AG10803 (cell line): ENCODE measurements at places on chromosomes 12 and 14.
A peak's percentile ranks its signal among the peaks of the same experiment; 100 is the strongest.

- no peak for DNase-seq
Observed at GRCh38 chr12:50106907-50107306, 3.1 kb downstream of the GPD1 start.

- DNase-seq = peak; percentile 30
Observed at GRCh38 chr14:67263499-67264149, 22.4 kb downstream of the PALS1 start.

DNA sequence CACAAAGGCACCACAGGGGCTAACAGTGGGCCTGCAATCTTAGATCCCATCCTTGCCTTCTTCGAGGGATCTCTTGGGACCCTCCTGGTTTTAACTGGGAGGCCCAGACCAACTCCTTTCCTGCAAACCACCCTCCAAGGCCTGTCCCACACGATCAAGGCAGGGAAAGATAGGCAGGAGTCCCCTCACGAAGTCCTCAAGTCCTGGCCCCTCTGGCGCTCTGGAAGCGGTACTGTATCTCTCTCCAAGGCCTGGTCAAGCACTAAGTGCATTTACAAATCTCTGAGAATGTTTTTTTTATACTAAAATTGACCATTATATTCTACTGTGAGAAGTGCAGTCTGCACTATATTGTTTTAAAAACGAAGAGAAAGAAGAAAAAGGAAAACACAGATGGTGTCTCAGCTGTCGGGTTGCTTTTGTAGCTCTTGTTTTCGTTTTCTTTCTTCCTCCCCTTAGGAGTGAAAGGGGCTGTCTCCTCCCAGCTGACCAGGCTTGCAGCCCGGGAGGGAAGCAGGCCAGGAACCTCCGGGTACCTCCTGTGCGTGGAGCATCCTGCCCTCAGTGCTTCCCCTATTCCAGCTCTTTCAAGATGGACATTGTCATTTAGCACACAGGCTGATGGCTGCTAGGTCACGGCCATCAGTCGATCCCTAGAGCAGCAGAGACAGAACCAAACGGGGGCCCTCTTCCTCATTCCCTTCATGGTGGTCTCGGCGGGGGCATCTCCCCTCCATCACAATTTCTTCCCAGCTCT lies 56.7 kb downstream of the FAM222A start:
- no peak for DNase-seq

GRCh38 chr14:25431211-25432076 lies 381.5 kb upstream of the STXBP6 start:
- DNase-seq = no peak

GRCh38 chr12:52097045-52097666 lies 17.7 kb downstream of the SMIM41 start:
- DNase-seq = no peak

GRCh38 chr12:26271889-26272492 lies 76.6 kb downstream of the SSPN start:
- DNase-seq = peak; percentile 79

DNA sequence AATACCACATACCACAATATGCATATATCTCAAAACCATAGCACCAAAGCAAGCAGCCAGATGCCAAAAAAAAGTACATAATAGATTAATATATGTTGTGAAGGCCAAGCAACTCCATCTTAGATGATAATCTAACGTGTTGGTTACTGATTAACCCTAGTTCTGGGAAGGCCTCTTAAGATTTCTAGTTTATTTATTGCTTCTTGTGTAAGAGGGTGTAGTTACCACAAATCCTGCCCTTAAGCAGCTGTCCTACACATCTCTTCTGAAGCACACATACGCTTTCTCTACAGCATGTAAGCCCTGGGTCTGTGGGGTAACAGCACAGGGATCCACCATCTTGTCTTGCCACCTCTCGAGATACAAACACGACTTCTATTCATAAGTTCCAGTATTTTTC lies 236.8 kb upstream of the AVPR1A start:
- DNase-seq = no peak

DNA sequence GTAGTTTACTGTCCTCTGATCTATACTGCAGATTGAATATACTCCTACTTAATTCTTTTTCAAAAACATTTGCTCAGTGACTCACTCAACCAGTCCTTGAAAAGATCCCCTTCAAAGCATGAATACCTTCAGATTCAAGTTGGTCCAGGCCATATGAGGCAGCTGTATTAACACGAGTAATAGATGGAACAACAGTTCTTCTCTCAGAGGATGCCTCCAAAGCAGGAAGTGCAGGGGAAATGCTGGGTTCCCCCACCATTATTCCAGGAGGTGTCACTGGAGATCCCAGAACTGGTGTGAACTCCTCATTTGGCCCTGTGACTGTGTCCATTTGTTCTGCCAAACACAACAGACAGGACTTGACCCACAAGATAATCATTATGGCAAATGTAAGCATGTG lies 20.6 kb downstream of the ARMH4 start:
- DNase-seq = peak; percentile 17

DNA sequence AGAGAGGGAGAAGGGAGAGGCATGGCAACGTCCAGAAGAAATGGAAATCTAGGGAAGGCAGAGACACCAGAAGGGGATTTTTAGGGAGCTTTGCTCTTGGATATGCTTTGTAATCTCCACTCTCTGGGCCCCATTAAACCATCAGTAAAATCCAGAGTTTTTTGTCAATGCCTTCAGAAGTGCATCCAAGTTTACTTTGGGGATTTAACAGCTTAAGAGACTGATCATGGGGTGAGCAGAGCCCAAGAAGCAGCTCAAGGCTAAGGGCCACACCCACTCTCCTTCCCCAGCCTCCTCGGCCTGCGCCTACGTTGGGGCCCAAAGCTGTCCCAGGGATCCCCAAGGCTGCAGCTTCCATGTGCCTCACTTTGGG lies 37.4 kb upstream of the WSCD2 start:
- no peak for DNase-seq

- DNase-seq = no peak
Observed at GRCh38 chr14:70981000-70981952, 74.0 kb downstream of the PCNX1 start.

- DNase-seq = no peak
Observed at GRCh38 chr12:107990325-107990724, 138.8 kb upstream of the WSCD2 start.

- DNase-seq = no peak
Observed at GRCh38 chr14:61668282-61668681, 27.0 kb upstream of the HIF1A start.

- peak; percentile 51 for DNase-seq
Observed at GRCh38 chr14:79369359-79370332, 841.7 kb downstream of the DIO2 start.

DNA sequence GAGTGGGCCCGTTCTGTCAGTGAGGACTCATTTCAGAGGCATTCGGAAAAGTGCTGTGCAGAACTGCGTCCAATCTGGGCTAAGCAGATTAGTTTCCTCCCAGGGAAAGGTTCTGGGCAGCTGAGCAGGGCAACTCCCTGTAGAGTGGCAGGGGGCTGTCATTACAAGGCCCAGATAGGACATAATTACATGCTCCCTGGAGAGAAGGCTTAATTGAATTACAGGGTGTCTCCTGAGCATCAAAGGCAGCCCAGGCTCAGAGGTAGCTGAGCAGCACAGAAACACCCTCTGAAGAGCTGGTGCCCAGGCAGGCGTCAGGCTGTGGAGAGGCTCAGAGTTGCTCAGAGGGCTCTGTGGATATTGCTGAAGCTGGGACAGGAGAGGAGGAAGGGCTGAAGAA lies 36.0 kb downstream of the SLC8A3 start:
- no peak for DNase-seq

- no peak for DNase-seq
Observed at GRCh38 chr12:48773686-48774085, 15.2 kb downstream of the ADCY6 start.

DNA sequence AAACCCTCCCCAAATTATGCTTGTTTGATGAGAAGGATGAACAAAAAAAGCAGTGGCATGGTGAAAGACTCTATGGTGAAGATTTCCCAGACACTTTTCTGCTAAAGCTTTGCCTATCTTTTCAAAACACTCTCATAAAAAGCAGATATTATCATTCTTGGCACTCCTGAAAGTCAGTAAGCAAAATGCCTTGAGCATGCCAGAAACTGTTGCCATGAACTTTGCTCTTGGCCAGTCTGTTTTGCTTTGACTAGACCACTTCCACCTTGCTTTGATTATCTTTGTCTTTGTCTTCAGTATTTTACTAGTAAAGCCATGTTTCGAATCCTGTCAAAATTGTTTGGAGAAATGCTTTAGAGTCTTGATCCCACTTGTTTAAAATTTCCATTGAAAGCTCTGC lies 110.4 kb downstream of the CNTN1 start:
- no peak for DNase-seq

DNA sequence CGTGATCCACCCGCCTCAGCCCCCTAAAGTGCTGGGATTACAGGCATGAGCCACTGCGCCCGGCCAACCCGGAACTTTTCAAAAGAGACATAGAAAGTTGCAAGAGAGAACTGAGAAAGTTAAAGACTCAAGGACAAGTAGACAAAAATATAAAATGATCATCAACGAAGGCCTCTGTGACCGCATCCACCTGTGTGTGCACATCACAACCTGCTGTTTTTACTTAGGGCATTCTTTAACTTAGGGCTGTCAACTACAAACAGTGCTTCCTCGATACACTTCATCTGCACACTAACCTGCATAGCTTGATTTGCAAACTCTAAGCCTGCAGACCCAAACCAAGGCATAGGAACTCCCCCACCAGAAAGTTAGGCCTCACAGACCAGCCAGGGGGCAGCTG lies 14.8 kb downstream of the P2RX2 start:
- DNase-seq = no peak

DNA sequence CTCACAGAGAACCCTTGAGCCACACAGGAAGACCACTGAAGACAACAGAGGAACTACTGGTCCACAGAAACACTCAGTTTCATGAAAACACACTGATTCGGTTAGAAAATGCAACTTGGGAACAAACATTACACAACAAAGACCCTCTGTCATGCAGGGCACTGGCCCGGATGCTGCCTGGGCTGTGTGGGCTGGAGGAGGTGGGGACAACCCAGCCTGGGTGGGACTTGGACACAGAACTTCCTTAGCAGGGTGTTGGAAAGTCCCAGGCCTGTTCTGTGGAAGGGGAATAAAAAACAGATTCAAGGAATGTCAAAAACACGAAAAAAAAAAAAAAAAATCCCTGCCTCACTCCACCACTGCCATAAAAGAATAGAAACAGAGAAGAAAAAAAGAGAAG lies 181.0 kb downstream of the MON2 start:
- peak; percentile 46 for DNase-seq

DNA sequence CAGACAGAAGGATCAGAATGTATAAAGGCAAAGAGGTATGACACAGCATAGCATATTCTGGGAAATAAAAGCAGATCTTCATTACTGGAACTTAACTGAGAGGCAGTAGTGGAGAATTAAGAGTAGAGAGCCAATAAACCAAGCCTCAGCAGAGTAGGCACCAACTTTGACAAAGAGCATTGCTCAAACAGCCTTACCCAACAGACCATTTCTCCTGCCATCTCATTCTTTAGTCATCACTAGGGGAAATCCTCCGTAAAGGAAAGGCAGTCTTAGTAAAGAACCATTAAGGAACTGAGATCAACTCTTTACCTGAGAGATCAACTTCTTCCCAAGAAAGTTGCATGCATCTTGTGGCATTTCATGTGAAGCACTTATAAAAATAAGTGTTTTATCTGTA lies 36.6 kb downstream of the SENP1 start:
- DNase-seq = peak; percentile 2

DNA sequence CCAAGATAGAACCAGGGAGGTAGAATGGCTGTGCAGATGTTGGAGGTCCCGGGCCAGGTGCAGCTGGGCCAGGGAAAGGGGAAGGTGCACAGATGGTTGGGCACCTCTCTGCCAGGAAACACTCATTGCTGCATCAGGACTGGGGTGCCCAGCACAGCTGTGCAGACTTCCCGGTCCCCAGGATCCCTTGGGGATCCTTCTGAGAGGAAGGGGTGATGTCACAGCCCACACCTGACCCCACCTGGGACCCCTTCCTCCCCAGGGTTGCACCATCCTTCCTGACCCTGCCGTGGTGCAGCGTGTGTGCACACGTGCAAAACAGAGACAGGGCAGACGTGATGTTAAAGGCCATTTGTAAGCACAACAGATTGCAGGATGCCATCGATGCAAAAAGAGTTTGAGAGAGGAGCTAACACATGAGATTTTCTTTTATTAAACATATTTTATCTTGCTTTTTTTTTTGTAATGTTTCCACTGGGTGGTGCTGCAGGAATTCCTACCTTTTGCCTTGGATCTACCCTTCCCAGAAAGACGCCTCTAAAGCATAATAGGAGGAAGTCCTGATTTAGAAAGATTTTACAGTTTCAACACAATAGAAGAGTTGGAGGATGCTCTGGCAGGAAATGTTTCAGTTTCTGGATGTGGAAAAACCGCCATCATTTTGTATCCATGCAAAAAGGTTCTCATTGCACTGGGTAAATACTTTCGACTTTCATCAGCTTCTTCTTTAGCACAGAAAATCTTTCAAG lies 14.8 kb downstream of the ELK3 start:
- DNase-seq = no peak

- DNase-seq = no peak
Observed at GRCh38 chr14:65750906-65751305, 338.4 kb downstream of the FUT8 start.

DNA sequence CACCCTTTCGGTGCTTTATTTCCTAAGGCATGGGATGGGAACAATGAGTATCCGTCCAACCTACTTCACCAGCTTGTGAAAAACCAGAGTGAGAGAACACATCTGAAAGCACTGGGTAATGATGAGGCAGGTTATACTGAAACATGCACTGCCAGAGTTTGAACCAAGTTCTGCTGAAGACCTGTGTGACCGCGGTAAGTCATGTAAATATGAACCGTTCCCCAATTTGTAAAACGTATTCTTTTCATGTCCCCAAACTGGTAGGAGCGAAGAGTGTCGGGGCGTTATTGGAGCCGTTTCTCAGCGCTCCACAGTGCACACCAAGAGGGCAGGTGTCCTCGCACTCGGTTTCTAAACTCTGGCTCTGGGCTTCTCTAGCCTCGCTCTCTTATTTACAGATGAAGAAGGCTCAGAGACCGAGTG lies 788 bp upstream of the NGDN start:
- no peak for DNase-seq

DNA sequence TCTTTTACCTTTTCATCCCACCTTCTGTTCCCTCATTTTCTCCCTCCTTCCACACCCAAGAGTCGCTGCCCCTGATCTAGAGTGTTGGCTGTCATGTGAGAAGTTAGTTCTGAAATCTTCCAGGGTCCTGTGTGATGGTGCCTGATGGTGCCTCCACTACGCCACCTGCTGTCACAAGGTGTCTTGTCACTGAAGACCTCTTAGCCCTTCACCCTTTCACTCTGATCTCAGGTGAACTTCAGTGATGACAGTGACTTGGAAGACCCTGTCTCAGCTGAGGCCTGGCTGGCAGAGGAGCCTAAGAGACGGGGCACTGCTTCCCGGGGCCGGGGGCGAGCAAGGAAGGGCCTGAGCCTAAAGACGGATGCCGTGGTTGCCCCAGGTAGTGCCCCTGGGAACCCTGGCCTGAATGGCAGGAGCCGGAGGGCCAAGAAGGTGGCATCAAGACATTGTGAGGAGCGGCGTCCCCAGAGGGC lies 7.6 kb upstream of the PFDN5 start:
- peak; percentile 61 for DNase-seq
